ENCODE measurements at places on chromosomes 5 and 9.

DNA sequence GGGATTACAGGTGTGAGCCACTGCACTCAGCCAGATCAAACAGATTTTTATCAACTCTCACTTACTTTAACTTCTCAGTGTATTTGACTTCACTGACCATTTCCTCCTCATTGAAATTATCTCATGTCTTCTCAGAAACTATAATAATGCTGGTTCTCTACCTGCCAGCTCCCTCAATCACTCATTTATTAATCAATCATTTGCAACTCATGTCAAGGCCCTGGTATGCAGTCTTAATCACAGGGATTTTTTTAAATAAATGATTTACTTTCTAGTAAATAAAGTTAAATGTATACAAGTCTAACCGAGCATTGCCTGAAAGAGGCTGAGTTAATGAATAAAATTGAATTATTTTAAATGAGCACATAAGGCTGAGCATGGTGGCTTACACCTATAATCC is 63.3 kb downstream of the PLPP1 start:
- DNase-seq: no peak

DNA sequence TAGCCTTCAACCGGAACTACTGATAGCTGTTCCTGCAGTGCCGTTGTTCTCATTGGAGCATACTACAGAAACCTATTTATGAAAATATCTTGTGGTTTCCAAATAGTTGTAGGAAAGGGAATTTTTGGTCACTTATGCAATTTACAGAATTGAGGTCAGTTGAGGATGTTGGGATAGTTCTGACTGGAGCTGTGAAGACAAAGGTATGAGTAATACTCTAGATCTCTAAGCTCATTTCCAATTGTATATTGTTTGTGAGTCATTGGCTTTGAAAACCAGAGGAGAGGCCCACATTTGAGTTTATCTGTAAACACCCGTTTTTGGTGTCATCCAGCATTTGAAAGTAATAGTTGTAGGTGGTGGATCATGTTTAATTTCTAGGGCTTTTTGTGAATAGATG is 561.3 kb upstream of the WWC1 start:
- DNase-seq: no peak

DNA sequence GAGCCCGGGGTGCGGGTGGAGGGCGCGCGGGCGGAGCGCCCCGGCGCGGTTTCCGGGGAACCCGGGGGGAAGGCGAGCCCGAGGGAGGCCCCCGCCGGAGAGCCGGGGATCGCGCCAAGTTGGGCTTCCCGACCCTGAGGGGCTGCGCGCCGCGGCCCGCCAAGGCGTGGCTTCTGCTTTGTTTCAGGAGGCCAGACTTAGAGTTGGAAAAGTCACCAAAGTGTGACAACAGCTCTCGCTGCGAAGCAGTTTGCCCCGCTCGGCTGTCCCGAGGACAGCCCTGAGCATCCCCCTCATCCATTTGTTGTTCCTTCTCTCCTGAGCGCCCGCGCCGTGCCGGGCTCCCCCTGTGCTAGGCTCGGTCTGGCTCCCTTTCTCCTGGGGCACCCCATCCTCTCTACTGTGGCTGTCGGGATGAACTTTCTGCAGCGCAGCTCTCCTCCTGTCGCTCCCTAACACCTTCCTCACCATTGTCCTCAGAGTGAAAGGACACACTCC is 410 bp downstream of the GLIPR2 start:
- no peak for DNase-seq

GRCh38 chr5:174082286-174082685 is 36.8 kb downstream of the NSG2 start:
- DNase-seq: no peak

GRCh38 chr9:86991077-86991476 is 43.8 kb upstream of the GAS1 start:
- no peak for DNase-seq

GRCh38 chr9:20636888-20637440 is 14.7 kb upstream of the MLLT3 start:
- no peak for DNase-seq

GRCh38 chr5:92574023-92574422 is 1007.0 kb downstream of the NR2F1-AS1 start:
- no peak for DNase-seq

GRCh38 chr9:91199739-91200497 is 161.8 kb downstream of the AUH start:
- no peak for DNase-seq

- no peak for DNase-seq
These were observed 37.6 kb upstream of the CCDC152 start for GRCh38 chr5:42719034-42719433.

GRCh38 chr9:105911104-105911911 is 217.0 kb downstream of the TMEM38B start:
- no peak for DNase-seq

DNA sequence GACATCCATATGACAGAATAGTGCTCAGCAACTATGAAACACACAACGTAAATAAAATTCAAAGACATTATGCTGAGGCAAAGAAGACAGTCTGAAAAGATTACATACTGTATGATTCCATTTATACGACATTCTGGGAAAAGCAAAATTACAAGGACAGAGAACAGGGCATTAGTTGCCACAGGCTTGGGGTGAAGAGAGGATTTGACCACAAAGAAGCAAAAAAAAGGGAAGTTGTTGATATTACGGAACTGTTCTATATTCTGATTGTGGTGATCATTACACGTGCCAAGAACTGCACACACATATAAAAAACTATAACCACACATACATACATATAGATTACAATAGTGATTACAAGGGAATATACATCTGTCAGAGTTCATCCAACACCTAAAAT is 24.1 kb downstream of the CDK5RAP2 start:
- peak; percentile 5 for DNase-seq

GRCh38 chr9:31185831-31186230 is 1198.6 kb upstream of the ACO1 start:
- DNase-seq: no peak

GRCh38 chr5:95172659-95173058 is 112.2 kb downstream of the MCTP1 start:
- DNase-seq: no peak

- DNase-seq: no peak
These were observed 66.6 kb upstream of the STXBP1 start for GRCh38 chr9:127545196-127546124.

DNA sequence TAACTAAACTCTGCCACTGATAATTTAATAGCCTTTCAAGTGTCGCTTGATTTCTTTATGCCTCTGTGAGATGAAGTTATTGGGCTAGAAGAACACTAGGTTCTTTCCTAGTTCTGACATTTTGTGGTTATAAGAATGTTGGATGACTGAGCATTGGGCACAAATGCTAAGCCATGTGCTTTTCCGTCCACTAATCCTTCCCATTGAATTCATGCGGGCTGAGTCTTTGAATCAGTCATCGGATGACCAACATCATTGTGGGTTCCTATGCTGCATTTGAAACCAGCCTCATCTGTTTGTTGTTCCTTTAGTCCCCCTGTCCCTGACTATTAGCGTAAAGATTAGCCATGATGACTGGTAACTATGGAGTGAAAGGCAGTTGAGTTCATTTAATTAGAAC is 58.5 kb downstream of the ALDH1A1 start:
- no peak for DNase-seq

DNA sequence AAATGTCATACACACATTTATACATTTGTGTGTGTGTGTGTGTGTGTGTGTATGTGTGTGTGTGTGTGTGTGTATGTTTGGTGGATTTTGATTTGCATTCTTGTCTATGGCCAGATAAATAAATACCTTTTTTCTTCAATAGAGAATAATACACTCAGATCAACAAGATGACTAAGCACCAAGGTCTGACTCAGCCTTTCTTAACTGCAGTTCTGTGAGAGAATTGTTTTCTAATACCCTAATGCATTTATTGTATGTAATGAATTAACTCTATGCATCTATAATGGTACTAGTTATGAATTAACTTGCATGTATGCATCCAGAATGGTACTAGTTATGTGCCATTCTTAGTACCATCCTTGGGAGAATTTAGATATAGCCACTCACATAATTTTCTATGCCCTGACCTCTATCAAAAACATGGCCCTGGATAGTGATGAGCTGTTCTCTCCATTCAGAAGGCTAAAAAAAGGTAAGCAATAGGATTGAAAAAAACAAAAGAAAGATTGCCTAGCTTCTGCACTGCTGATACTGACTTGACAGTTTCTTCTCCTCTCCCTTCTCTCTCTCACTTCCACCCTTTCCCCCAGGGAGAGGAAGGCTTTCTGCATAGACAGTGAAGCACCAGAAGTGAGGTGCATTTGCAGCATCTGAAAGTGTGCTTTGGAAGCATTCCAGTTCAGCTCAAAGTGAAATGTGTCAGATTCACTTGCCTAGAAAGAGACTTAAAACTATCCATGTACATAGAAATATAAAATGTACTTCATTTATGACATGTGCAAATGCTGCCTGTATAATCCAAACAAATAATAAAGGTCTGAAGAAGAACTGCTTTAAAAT is 55.1 kb upstream of the CCDC112 start:
- no peak for DNase-seq

DNA sequence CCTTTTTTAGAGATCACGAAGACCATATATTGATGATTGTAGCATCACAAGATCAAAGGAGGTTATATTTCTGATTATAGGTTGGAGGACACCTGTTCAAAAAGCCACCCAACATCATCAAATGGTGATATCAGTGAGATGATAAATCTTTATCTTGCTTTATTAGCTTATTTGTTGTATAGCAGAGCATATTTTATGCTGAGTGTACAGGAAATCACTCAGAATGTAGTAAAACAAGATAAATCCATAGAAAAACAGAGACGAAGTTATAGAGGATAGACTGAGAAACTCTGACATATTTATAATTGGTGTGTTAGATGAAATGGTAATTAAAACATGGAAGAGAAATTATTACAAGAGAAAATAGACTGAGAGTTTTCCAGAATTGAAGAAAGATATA is 69.8 kb upstream of the DMAC1 start:
- DNase-seq: no peak

DNA sequence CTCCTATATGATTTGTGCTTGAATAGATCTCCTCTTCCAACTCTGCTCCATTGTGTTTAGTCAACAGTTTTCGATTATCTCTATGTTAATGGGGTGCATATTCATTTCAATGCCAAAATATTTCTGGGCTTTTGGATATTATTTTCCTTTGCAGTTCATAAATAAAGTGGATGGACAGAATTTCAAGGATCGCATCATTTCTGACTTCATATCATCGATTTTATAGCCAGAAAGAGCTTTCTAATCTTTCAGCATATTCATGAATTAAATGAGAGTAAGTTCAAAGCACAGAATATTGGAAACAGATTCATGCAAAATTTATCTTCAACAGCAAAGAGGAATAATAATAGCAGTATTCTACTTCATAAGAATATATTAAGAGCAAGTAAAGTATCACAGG is 60.0 kb upstream of the MINAR2 start:
- no peak for DNase-seq

- DNase-seq: no peak
These were observed 84.9 kb downstream of the ISL1 start for GRCh38 chr5:51468196-51468595.

- no peak for DNase-seq
These were observed 3.2 kb upstream of the MAP3K1 start for GRCh38 chr5:56812110-56812509.

DNA sequence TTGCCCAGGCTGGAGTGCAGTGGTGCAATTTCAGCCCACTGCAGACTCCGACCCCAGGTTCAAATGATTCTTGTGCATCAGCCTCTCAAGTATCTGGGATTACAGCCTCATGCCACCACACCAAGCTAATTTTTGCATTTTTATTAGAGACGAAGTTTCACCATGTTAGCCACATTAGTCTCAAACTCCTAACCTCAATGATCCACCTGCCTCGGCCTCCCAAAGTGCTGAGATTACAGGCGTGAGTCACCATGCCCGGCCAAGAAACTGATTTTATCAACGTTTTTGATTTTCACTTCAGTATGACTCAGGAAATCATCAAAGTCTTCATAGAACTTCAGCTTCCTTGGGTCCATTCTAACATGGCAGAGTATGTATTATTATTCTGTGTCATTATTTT is 125.4 kb downstream of the GABRG2 start:
- no peak for DNase-seq

DNA sequence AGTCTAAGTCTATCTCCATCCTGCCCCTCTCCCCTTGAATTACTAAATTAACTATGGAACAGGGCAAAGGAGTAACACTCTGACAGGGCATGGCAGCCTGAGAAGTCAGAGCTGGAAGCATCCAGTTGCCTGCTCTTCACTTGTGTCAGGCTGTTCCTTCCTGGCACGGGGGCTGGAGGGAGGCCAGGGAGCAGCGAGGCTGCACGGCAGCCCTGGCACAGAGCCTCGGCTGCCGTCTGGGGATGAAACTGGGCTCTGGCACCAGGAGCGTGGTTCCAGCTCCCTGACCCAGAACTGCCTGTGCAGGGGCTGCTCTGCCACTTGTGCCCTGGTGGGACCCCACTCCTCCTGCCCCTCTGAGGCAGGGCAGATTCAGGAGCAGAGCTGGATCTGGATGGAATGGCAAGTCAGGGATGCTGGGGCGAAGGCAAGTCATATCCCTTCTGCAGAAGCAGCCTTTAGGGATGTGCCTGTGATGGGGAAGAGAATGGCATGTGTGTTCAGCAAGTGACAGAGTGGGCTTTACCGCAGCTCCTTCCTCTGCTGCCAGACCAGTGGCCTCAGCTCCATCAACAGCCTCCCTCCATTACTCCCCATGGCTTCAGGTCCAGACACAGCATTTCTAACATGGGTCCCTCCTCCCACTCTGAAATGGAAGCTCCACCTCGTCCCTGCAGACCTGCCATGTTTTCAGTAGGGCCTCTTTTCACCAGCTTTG is 42.2 kb upstream of the PDE8B start:
- no peak for DNase-seq

DNA sequence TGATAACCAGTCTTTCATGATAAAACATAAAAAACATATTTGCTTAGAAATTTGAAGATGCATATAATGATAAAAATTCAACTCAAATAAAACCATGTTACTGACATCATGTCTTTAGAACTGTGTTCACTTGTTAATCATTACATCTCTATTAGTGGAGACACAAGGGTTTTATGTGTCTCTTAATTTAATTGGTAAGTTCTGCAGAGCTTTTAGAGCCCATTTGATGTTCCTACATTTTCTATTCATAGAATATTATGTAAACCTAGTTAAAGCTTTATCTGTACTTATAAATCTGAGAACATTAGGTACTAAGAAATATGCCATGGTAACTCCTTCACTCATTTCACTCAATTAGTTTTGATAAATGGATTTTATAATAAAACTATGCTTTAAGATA is 285.4 kb downstream of the SLCO4C1 start:
- no peak for DNase-seq

DNA sequence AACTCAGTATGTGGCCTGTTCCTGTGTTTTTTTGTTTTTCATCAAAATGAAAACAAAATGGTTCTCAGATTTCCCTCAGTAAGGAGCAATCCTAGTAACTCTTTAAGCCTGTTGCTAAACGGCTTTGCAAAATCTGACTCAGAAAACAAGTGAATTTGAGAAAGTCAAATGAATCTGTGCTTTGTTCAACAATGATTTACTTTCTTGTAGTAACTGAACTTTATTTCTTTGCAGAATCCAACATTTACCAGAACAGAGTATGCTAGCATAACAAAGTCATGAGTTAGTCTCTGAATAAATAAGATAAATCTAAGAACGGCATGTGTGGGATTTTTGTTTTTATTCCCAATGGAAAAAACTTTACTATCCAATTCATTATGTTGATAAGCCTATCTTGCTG is 93.8 kb downstream of the OXCT1 start:
- no peak for DNase-seq
